Inflammatory macrophage treated with lipopolysaccharide for 1 hour (primary cell): ENCODE measurements at places on chromosomes 13 and 19.
A peak's percentile ranks its signal among the peaks of the same experiment; 100 is the strongest.

GRCh38 chr19:2798733-2799132, 13.4 kb downstream of the THOP1 start:
- no peak for DNase-seq

DNA sequence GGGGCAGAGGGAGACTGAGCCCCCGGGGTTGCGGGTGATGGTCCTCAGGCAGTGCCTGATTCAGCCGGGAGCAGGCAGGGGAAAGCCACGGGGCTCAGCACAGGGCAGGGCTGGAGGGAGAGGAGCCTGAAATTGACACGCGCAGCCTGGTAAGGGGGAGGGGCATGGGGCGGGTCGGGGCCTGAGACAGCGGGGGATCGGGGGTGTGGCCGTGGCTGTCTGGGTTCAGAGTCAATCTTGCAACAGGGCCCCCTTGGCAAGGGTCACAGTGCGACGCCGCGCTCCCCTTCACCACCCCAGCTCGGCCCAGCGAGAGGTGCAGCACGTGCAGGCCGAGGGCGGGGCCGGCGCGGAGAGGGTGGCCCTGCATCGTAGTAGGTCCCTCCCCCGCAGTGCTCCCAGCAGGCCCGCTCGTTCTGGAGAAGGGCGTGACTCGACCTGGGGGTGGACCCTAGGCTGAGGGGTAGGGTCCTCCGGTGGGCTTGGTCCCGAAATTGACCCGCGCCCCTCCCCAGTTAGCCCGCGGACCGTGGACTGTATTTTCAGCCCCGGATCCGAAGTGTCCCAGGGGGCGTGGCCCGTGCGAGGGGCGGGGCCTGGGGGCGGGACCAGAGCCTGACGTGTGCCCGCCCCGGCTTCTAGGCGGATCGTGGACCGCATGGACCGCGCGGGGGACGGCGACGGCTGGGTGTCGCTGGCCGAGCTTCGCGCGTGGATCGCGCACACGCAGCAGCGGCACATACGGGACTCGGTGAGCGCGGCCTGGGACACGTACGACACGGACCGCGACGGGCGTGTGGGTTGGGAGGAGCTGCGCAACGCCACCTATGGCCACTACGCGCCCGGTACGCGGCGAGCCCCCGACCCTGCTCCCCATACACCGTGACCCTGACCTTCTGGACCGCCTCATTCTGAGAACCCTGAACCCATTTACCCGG, 6.0 kb downstream of the RCN3 start:
- DNase-seq = peak; percentile 55

- no peak for DNase-seq
Measured at GRCh38 chr13:28550721-28551497, 56.0 kb upstream of the FLT1 start.

GRCh38 chr13:25371158-25371874, 458 bp upstream of the ATP8A2 start:
- DNase-seq = no peak

GRCh38 chr13:112341446-112341845, 34.7 kb upstream of the SPACA7 start:
- DNase-seq = no peak
